ENCODE measurements at places on chromosomes 11 and 22.
A peak's percentile ranks its signal among the peaks of the same experiment; 100 is the strongest.

DNA sequence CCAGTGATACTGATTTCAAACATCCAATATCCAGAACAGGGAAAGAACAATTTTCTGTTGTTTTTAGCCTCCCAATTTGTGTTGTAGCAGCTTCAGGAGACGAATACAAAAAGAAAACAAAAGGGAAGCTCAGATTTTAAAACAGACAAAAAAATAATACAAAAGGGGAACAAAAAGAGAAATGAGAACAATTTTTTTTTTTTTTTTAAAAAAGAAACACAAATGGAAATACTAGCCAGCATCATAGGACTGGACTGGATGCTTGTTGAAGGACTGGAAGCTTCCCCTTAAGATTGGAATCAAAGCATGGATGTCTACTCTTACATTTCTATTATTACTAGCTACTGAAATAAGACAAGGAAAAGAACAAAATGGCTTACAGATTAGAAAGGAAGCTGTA lies 46.5 kb upstream of the SORL1 start:
- DNase-seq: no peak

- no peak for DNase-seq
Measured at GRCh38 chr22:20196094-20196842, 45.4 kb upstream of the CCDC188 start.

DNA sequence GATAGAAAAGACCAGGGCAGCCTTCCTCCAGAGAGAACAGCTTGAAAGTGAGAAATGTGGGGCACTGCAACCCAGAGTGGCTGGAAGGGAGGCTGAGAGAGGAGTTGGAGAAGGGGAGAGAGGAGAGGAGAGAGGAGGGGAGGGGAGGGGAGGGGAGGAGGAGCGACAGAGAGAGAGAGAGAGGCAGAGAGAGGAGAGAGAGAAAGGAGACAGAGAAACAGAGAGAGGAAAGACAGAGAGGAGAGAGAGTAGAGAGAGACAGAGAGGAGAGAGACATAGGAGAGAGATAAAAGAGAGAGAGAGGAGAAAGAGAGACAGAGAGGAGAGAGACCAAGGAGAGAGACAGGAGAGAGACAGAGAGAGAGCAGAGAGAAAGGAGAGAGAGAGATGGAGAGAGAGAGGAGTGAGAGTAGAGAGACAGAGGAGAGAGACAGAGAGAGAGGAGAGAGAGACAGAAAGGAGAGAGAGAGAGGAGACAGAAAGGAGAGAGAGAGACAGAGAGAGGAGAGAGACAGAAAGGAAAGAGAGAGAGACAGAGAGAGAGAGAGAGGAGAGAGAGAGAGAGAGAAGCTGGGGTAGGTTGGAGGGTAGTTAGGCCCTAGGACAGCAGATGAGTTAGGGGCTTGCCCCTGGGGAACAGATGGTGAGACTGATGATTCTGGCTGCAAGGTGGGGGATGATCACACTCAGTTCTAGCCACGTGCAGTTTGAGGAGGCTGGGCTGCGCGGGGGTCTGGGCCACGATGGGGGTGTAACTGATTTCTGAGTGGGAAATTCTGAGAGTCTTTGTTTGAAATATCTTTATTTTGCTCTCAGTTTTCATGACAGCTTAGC lies 8.5 kb upstream of the SCYL1 start:
- no peak for DNase-seq

GRCh38 chr11:70713086-70713835 lies 314.9 kb downstream of the CTTN start:
- no peak for DNase-seq

GRCh38 chr11:22807855-22808570 lies 21.6 kb downstream of the SVIP start:
- no peak for DNase-seq

DNA sequence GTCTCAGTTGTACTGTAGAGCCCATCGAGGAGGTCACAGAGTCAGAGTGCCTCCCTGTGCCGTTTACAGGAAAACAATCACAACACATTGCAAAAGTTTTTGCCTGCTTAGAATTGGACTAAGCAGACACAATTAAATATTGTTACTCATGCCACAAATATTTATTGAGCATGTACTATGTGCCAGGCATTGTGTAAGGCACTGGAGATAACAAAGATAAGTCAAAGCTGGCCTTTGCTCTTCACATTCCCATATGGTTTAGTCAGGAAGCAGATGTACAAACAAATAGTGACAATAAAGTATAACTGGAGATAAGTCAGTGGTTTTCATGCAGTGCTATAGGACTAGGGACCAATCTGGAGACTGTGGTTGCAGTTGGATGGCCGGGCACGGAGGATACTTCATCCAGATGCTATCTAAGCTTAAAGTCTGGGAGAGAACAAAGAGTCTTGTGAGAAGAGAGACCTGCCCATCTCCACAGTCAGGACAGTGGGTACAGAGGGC lies 550.7 kb downstream of the INSC start:
- DNase-seq: peak; percentile 20

DNA sequence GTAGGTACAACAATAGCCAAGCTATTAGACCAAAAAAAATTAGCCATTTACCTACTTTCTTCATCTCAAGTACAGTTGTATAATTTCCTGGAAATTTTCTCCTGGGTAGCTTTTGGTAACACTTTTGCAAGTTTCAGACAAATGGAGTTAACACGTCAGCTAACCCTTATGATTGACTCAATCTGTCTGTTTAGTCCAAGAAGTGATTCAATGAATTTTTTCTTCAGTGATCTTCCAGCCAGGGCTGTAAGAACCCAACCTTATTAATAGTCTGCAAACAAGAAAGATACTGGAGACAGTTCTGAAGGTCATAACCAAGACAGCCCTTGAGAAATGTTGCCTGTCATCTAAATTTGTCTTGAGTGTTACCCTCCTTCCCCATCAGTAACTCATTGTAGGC lies 30.1 kb upstream of the FIBIN start:
- DNase-seq: no peak

- no peak for DNase-seq
Measured at GRCh38 chr11:104858882-104859775, 39.1 kb downstream of the CASP12 start.

- no peak for DNase-seq
Measured at GRCh38 chr11:11115475-11115874, 237.6 kb downstream of the CSNK2A3 start.

- DNase-seq: no peak
Measured at GRCh38 chr22:33139937-33140336, 81.8 kb upstream of the SYN3 start.

GRCh38 chr22:24830205-24830979 lies 24.4 kb downstream of the SGSM1 start:
- DNase-seq: no peak

DNA sequence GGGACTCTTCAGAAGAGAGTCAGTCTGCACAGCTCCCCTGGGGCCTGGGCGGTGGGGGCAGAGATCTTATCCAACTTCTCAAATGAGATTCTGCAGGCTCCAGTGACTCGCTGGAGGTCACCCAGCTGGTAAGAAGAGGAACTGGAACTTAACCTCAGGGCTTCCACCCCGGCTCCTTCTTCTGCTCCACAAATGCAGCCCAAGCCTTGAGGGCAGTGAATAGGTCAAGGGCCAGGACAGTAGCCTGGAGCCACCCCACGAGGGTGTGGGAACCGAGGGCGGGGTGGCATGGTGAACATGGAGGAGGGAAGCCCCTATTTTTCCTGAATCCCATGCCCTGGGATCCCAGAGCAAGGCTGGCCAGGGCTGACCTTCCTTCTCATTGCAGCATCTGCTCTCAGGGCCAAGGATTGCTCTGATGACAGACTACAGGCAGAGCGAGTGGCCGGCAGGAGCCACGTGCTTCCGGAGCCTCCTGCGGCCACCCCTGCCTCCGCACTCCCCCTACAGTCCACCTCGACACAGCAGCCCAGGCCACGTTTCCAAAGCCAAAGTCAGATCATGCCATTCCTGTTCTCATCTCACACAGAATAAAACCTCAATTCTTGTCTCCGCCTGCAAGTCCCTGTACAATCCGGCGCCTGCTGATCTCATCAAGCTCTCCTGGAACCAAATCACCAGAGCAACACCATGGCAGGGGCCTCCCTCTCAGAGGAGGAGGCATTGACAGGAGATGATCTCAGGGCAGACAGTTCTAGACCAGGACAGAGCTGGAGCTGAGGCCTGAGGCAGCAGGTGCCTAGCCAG lies 21.1 kb upstream of the UPK3A start:
- DNase-seq: peak; percentile 75

DNA sequence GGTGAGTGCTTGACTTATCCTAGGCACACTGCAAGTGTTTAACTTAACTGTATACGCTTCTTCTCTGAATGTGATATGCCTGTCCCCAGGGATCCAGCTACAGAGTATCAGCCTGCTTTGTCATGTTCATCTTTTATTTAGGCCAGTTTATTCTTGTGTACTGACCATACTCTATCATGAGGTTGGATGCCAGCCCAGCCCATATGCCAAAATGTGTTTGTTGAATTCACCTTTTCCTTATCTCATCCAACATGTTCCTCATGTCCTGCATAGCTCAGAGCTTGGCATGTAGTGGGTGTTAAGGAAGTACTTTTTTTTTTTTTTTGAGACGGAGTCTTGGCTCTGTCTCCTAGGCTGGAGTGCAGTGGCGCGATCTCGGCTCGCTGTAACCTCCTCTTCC lies 116.2 kb downstream of the NCAM1 start:
- no peak for DNase-seq

DNA sequence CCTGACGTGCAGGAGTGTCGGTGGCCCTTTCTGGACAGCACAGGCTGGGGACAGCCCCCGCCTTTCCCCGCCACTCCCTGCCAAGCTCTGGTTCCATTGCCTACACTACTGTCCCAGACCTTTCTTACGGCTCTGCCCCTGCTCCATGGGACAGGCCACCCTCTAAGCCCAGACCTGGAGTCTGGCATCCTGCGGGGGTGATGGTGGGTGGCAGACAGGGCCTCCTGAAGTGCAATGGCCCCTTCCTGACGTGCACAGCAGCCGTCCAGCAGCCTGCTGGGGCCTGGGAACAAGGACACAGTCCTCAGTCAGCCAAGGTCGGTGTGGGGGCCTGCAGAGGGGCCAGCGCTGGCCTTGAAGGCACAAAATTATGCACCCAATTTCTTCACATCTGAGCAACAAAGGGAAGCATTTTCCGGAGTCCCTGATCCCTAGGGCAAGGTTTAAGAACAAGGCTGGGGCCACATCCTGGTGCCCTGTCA lies 79.7 kb upstream of the KCNQ1OT1 start:
- DNase-seq: no peak

DNA sequence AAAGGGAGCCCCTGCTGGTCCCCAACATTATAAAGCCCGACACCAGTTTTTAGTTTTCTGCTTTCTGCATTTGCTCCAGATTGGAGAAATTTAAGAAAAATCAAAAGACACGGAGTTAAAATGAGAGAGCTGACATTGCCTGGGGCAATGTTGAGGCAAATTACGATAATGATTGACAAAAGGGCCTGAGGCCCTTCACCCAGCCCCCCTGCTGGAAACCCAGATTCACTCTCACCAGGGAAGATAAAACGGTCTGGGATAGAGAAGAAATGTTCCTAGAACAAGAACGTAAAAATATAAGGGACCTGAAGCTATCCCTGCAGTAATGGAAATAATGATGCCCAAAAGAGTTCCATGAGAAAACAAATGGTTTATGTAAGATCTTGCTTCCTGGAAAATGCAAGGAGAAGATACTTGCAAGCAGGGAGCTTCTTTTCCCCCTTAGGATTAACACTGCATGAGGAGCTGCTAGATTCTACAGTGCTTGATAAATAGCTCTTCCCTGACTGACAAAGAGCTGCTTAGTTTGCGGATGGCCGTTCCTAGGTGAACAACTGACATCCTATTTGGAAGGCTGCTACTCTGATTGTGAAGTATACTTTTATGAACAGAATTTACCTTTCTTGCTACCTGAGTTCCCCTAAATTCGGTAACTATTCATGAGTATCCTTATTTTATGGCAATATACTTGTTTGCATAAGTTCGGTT lies 40.6 kb upstream of the GNAZ start:
- DNase-seq: no peak

DNA sequence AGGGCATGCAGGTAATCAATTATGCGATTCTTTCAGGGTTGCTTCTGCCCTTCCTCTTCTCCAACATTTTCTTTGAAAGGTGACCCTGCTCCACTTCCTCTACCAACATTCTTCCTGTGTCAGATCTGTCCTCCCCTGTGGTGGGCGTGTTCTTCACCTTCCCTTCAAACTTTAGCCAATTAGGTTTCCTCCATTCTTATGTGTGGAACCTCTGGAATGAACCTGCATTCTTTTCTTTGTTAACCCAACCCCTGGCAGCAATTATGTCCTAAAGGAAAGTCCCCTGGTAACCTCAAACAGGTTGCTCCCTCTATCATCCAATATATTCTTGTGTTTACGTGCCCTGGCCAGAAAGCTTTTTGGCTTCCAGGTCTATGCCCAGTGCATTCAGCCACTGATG lies 22.4 kb downstream of the KIRREL3 start:
- no peak for DNase-seq

DNA sequence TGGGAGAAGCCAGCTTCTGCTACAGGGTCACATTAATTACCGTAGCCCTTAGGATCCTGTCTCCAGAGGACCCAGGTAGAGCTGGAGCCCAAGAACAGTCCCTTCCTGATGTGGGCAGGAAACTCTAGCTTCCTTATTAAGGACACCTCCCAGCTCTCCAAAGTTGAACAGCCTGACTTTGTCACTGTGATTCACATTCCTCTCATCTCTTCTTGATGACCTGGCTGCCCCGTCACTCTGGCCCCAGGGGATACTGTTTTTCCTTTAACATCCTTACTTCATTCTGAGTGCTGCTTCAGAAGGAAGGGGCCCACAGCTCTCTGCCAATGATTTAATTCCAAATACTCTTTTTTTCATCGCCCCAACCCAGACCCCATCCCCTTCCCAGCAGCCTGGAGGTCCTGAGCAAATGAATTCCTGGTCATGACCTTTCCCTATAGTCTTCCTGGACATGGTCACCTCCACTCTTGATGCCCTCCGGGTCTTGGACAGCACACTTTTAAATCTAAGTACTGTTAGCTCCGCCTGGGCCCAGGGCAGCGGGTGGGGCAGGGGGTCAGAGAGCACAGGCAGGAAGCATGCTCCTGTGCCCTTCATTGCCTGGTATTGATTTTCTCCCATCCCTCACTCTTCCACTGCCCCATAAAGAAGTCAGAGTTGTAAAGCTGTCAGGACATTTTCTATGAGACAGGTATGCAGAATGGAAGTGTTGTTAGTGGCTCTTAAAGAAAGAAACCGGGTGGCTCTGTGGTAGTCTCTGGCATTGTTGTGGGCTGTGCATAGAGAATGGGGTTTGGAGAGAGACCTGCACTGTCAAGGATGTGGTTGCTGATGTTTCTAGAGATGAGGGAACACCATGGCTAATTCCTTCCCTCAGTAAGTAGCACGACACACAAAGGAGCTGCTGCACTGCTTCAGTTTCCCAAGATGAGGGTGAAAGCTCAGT lies 22.3 kb upstream of the SPON1 start:
- DNase-seq: no peak

- no peak for DNase-seq
Measured at GRCh38 chr11:66846671-66847091, 3.4 kb downstream of the RCE1 start.

All from mucosa of gallbladder (tissue), 1 donor.